Left ventricle myocardium superior (tissue), 1 donor: ENCODE measurements at places on chromosomes 13 and 19. TPM values are rescaled to one million over a fixed set of nuclear protein-coding genes. Genes with fewer than 3 reads are reported as not detected.

Gene ELL
- total RNA-seq, result 9.3 TPM

Gene TUBB4A
- 2.8 TPM for total RNA-seq

Gene KASH5
- total RNA-seq, result not detected

Gene KLK14
- 0.89 TPM for total RNA-seq

Gene IRGC
- not detected for total RNA-seq

Gene FUT6
- not detected for total RNA-seq

Gene PRR22
- total RNA-seq, result 0.84 TPM

Gene CEACAM4
- 0.52 TPM for total RNA-seq

Gene ONECUT3
- not detected for total RNA-seq

Gene IZUMO1
- 1.0 TPM for total RNA-seq

Gene SYCN
- total RNA-seq, result not detected

Gene POU2F2
- 1.8 TPM for total RNA-seq

Gene CTXN1
- 0.20 TPM for total RNA-seq

Gene CDX2
- total RNA-seq, result not detected

Gene ZDHHC20
- total RNA-seq, result 16.2 TPM

Gene TDRD3
- total RNA-seq, result 43.5 TPM

GRCh38 chr13:112912726-112913440 lies 56.1 kb upstream of the MCF2L start:
- no peak for DNase-seq

DNA sequence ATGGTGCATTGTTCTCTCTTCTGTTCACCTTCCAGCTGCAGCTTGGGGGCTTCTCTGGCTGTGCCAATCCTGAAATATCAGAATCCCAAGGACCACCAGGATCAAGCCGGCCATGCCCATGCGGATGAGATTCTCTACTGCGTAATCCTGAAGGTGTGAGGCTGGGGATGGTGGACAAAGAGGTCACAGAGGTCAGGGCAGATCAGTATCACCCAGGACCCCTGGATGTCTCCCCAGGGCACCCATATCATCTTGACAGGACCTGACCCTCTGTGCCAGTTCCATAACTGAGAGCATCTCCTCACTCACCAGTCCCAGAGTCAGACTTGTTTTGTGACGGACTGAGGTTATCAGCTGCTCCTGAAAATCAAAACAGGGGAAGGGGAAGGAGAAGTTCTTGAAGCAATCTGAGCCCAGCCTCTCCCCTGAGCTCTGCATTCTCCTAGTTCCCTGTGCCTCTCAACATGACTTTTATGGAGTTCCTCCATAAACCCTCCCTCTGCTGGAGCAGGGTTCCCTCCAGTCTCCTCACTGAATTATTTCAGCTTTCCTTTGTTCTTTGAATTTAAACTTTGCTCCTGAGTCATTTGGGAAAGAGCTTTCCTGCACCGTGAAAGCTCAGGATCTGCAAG lies 5.5 kb downstream of the LILRA5 start:
- no peak for DNase-seq

- DNase-seq, result no peak
Observed at GRCh38 chr13:28001837-28002473, 13.5 kb upstream of the URAD start.

GRCh38 chr13:51821606-51822005 lies 17.6 kb upstream of the DHRS12 start:
- DNase-seq, result no peak

DNA sequence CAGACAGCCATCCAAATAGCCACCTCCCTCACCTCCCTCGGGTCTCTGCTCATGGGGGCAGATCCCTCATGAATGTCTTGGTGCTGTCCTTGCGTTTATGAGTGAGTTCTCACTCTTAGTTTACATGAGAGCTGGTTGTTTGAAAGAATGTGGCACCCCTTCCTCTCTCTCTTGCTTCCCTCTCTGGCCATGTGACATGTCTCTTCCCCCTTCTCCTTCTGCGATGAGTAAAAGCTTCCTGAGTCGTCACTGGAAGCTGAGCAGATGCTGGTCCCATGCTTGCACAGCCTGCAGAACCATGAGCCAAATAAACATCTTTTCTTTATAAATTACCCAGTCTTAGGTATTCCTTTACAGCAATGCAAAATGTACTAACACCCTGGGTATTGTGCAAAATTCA lies 208.7 kb downstream of the LACC1 start:
- no peak for DNase-seq

DNA sequence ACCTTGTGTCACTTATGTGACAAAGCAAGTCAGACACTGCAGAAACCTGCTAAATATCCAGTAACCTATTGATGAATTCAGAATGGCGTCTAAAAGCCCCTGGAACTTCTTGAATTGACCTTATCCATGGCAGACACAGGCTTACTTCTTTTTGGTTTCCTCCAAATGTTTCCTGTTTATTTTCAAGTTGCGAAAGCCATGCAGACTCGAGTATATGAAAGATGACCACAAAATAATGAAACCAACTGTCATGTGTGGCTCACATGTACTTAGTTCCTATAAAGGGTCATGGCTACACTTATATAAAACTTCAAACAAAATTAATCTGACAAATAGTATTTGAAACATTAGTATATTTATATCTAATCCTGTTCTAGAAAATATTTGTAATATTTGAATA lies 113.1 kb upstream of the FNDC3A start:
- no peak for DNase-seq

GRCh38 chr13:58397596-58398387 lies 766.2 kb downstream of the PCDH17 start:
- DNase-seq, result peak; percentile 66

DNA sequence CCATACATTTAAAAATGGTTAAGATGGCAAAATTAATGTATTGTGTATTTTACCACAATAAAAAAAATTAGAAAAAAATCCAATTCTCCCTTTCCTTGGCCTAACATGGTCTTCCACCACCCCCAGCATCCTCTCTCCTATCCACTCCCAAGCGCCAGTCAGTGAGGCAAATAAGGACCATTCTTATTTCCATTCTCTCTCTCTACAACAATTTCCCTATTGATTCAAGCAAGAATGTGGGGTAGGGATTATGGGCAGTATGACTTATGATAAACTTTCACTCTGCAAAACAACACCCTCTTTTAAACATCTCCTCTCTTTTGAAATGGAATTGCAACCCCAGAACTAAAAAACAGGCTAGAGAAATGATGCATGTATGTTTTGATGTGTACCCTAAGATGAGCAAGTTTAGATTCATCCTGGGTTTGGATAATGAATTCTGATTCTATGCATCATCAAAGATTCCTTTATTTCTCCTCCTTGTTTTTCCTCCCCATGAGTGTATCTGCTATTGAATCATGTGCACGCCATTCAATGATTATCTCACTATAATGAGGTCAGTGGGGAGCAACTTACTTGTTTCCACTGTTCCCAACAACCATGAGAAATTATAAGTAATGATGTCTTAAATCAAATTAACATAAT lies 3.5 kb downstream of the STARD13 start:
- DNase-seq, result no peak

DNA sequence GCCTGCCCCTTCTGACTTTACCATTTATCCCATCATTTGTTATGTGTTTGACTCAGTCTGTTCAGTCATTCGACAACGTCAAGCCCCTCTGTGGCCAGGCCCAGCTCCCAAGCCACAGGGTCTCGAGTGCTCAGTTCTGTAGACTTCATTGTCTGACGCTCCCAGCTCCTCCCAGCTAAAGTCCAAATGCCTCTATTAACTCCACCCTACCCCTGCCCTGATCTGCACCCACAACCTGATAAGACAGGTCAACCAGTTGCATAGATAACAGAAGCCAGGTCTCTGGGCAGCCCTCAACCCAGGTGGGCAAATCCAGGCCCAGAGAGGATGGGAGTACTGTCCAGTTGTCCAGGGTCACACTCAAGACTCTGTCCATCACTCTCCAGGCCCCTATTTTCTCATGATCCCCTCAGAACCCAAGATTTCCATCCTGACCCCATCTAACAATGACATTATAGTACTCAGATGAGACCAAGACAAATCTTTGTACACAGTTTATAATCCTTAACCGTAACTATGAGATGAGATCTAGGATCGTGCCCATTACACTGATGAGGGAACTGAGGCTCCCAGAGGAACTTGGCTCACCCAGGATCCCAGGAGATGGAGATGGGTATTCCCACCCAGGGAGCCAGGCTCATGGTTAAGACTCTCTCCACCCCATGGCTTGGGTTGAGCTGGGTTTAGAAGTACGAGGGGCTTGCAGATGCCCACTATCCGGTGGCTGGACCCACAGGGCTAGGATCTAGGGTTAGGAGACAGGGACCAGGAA lies 1.1 kb downstream of the TM6SF2 start:
- no peak for DNase-seq

GRCh38 chr19:49512970-49513745 lies 697 bp downstream of the FCGRT start:
- DNase-seq, result peak; percentile 83

GRCh38 chr19:53224606-53225005 lies 30.1 kb downstream of the ZNF677 start:
- no peak for DNase-seq

- DNase-seq, result no peak
Observed at GRCh38 chr13:51246025-51246417, 23.8 kb downstream of the FAM124A start.

DNA sequence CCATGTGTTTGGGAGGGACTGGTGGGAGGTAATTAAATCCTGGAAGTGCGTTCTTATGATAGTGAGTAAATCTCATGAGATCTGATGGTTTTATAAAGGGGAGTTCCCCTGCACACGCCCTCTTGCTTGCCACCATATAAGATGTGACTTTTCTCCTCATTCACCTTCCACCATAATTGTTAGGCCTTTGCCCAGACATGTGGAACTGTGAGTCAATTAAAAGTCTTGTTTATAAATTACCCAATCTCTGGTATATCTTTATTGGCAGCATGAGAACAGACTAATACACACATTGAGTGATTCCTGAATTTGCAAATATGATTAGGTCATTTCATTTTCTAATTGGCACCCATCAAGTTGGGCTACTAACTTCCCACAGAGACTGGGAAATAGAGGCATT lies 977.2 kb downstream of the SLITRK1 start:
- no peak for DNase-seq

DNA sequence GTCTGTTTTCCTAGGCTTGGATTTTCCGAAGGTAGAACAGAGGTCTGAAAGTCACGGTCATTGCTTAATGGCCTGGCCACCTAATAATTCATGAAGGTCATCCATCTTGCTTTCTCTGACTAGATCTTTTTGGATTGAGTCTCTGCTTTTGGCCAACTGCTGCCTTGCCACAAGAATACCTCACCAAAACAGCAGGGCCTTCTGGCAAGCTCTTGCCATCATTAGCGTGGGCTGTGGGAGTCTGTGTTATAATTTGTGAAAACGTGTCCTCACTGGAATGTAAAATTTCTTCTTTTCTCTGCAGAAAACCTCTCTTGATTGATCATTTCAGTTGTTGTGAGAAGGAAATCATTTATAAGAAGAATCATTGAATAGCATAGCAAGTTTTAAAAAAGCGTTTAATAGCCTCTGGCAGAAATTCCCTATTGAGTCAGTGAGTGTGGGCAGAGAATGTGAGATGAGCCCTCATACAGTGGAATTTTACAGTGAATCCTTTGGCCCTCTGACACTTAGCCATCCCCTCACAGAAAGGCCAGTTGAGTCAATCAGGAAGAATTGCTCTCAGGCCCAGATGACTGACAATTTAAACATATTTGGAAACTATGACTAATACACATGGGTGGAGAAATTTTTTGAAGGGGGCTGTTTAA lies 43.2 kb upstream of the ERICH6B start:
- DNase-seq, result no peak

DNA sequence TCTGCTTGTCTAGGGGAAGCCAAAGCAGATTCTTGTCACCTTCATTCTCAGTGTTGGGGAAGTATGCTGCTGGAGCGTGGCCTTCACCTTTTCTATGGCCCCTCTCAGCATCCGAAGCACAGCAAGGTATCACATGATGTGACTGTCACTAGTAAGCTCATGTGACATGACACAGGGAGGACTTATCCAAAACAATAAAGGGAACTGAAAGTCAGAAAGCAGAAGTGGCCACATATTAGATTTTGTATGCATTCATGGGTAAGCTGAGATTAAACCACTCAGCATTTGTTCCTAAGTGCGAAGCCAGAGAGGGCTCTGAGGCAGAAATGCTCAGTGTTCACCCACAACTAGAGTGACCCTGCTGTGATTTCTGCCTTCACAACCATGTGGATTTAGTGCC lies 72.8 kb upstream of the PCDH8 start:
- no peak for DNase-seq

DNA sequence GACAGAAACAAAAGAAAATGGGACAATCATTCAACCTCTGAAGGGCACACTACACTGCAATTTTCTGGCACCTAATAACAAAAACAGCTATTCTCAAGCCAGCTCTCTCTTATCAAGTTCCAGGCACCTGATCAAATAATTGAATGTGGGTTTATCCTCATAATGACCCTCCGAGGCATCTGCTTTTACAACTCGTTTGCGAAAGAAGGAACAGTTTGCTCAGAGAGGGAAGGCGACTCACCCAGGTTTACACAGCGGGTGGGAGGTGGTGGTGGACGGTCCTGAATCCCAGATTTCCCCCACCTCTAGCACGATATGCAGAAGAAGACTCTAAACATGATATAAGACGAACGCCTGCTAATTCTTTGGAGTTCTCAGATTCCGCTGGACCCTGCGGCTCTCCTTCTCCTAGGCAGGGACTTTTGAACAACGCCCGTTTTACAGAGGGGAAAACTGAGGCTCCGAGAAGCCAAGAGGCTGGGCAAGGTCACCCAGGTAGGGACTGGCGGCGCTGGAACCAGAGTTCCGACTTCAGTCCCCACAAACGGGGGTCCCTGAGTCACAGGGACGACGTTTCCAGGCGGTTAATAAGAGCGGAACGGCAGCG lies 641 bp downstream of the SGTA start:
- no peak for DNase-seq
